MCF 10A (cell line): ENCODE measurements at places on chromosomes 1 and 21. TPM values are rescaled to one million over a fixed set of nuclear protein-coding genes. Genes with fewer than 3 reads are reported as not detected.
A peak's percentile ranks its signal among the peaks of the same experiment; 100 is the strongest.

RHD gene
- not detected in 2 replicates for total RNA-seq

CLDN17 gene
- not detected in 2 replicates for total RNA-seq

ZFYVE9 gene
- 21.9 and 23.9 TPM in 2 replicates for total RNA-seq

CAPN8 gene
- total RNA-seq: 1.0 and 5.7 TPM in 2 replicates

- no peak overlapping the region for H3K4me3 ChIP-seq
- H3K4me1 ChIP-seq: no peaks in the 10 kb centered on the region
- no peak overlapping the region for H3K27ac ChIP-seq
- peaks cover 11% of the 10 kb centered on the region for H3K36me3 ChIP-seq
- H3K27me3 ChIP-seq: no peaks in the 10 kb centered on the region
Observed at GRCh38 chr21:31132574-31133242, 94.4 kb upstream of the KRTAP19-8 start.

- peak; percentile 89 for DNase-seq
- H3K36me3 ChIP-seq: peaks cover 18% of the 10 kb centered on the region
- peak within 1 kb of the TSS; percentile 15 for H3K4me3 ChIP-seq
- H3K27me3 ChIP-seq: no peaks in the 10 kb centered on the region
- peaks cover 48% of the 10 kb centered on the region for H3K4me1 ChIP-seq
- H3K27ac ChIP-seq: peak within 1 kb of the TSS; percentile 64
Observed at GRCh38 chr1:155940993-155941844, at the start of gene RXFP4. TSS of gene RXFP4 (plus strand) at chr1:155941638. CDS start at chr1:155941710, 72 bp downstream.

GRCh38 chr1:41659903-41660302, 175.4 kb upstream of the EDN2 start:
- no peaks in the 10 kb centered on the region for H3K36me3 ChIP-seq
- H3K4me3 ChIP-seq: peak overlapping the region; percentile 10
- H3K4me1 ChIP-seq: peaks cover 27% of the 10 kb centered on the region
- H3K27ac ChIP-seq: no peak overlapping the region

- peaks cover 16% of the 10 kb centered on the region for H3K4me1 ChIP-seq
- no peak for DNase-seq
- H3K27ac ChIP-seq: no peak overlapping the region
- no peaks in the 10 kb centered on the region for H3K27me3 ChIP-seq
Observed at GRCh38 chr1:63916485-63917360, 142.9 kb downstream of the ROR1 start.

PSRC1 gene
- total RNA-seq: 13.0 and 19.4 TPM in 2 replicates

GRCh38 chr21:44000360-44000759, 11.7 kb upstream of the TRAPPC10 start:
- H3K27ac ChIP-seq: no peak overlapping the region
- no peak for DNase-seq
- no peak overlapping the region for H3K4me3 ChIP-seq
- H3K4me1 ChIP-seq: no peaks in the 10 kb centered on the region

LHX8 gene
- total RNA-seq: not detected in 2 replicates

DNA sequence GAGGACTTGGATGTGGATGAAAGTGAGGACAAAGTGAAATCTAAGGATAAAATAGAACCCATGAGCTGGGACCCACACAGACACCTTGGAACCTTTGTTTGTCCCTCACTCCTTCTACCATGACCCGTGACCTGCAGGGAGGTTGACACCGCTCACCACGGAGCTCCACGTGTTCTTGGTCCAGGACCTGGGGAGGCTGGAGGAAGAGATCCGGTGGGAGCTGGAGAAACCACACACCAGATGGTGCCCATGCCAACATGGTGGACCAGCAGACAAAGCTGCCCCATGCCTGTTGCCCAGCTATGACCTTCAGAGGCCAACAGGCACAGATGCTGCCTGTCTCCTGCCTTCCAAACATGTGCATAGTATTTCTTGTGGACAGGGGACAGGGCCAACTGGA, 721.9 kb downstream of the PTPRU start:
- peaks cover 41% of the 10 kb centered on the region for H3K27me3 ChIP-seq
- no peaks in the 10 kb centered on the region for H3K4me1 ChIP-seq
- no peak overlapping the region for H3K27ac ChIP-seq
- no peak for DNase-seq

GRCh38 chr1:8077120-8077573, 51.0 kb upstream of the ERRFI1 start:
- peak; percentile 91 for DNase-seq
- H3K4me1 ChIP-seq: peaks cover 59% of the 10 kb centered on the region
- no peaks in the 10 kb centered on the region for H3K27me3 ChIP-seq
- no peaks in the 10 kb centered on the region for H3K36me3 ChIP-seq
- H3K4me3 ChIP-seq: no peak overlapping the region
- H3K27ac ChIP-seq: peak overlapping the region; percentile 89

- H3K36me3 ChIP-seq: no peaks in the 10 kb centered on the region
- H3K27ac ChIP-seq: no peak overlapping the region
- H3K4me3 ChIP-seq: no peak overlapping the region
Observed at GRCh38 chr21:44530221-44530902, 9.6 kb downstream of the KRTAP10-1 start.

DNA sequence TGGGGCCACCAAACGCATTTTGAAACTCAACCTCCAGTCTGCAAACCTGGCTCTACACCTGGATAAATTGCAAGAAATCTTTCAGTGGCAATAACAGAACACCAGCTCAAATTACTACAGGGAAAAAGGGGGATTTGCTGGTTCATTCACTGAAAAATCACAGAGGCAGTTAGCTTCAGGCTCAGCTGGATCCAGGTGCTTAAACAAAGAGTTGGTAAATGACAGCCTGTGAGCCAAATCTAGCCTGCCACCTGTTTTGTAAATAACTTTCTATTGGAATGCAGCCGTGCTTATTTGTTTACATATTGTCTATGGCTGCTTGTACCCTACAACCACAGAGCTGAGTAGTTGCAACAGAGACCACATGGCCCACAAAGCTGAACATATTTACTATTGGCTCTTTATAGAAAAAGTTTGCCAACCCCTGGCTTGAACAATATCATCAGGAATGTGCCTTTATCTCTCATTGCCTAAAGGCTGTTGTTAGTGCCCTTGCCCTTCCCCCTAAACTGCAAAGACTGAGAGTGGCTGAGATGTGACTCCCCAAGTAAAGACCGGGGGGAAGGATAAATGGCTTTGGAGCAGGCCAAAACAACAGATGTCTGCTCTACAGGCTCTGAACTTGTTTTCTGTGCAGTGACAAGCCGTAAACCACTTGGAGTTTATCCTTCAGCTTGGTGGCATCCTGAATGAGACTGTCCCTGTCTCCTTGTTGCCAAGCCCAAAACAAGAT, 21.5 kb upstream of the PTPRF start:
- no peaks in the 10 kb centered on the region for H3K36me3 ChIP-seq
- no peak for DNase-seq
- no peaks in the 10 kb centered on the region for H3K4me1 ChIP-seq
- H3K4me3 ChIP-seq: no peak overlapping the region
- H3K27me3 ChIP-seq: no peaks in the 10 kb centered on the region
- no peak overlapping the region for H3K27ac ChIP-seq

- no peak for DNase-seq
- peak overlapping the region; percentile 64 for H3K4me3 ChIP-seq
- H3K4me1 ChIP-seq: no peaks in the 10 kb centered on the region
- H3K27ac ChIP-seq: no peak overlapping the region
- no peaks in the 10 kb centered on the region for H3K36me3 ChIP-seq
- no peaks in the 10 kb centered on the region for H3K27me3 ChIP-seq
Observed at GRCh38 chr1:109249654-109250401, 489 bp downstream of the CELSR2 start.

PPIAL4G gene
- not detected in 2 replicates for total RNA-seq

DNA sequence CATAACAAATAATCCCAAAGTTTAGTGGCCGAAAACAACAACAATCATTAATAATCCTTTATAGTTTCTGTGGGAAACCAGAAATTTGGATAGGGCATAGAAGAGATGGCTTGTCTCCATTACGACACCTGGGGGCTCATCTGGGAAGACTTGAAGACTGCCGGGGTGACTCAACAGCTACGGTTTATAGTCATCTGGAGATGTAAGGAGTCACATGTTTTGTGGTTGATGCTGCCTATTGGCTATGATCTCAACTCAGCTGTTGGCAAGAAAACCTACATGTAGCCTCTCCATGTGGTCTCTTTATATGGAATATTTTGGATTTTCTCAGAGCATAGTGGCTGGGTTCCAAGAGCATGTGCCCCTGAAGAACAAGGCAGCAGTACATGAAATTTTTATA, 29.3 kb upstream of the TSPAN2 start:
- no peaks in the 10 kb centered on the region for H3K4me1 ChIP-seq
- no peak overlapping the region for H3K4me3 ChIP-seq
- H3K36me3 ChIP-seq: no peaks in the 10 kb centered on the region
- H3K27ac ChIP-seq: no peak overlapping the region
